ENCODE measurements at places on chromosomes 2 and 18.

- DNase-seq, result no peak
Measured at GRCh38 chr18:46460754-46461153, 196.3 kb downstream of the LOXHD1 start.

DNA sequence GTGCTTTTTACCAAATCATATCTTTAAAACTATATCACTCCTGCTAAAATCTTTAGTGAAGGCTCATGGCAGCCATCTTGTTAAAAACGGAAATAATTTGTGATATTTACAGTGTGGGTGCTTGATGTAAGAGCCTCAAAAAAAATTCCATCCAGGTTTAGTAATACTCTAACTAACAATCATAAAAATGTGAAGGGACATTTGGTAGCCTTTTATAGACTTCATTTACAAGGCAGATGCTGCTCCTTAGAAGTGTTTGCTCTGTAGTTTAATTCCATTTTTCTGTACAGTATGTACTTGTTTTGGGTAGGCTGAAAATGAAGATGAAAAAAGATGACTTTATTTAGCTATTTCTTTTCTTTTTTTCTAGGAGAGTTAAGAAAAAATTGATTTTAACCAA is 525.0 kb downstream of the ZEB2 start:
- no peak for DNase-seq

DNA sequence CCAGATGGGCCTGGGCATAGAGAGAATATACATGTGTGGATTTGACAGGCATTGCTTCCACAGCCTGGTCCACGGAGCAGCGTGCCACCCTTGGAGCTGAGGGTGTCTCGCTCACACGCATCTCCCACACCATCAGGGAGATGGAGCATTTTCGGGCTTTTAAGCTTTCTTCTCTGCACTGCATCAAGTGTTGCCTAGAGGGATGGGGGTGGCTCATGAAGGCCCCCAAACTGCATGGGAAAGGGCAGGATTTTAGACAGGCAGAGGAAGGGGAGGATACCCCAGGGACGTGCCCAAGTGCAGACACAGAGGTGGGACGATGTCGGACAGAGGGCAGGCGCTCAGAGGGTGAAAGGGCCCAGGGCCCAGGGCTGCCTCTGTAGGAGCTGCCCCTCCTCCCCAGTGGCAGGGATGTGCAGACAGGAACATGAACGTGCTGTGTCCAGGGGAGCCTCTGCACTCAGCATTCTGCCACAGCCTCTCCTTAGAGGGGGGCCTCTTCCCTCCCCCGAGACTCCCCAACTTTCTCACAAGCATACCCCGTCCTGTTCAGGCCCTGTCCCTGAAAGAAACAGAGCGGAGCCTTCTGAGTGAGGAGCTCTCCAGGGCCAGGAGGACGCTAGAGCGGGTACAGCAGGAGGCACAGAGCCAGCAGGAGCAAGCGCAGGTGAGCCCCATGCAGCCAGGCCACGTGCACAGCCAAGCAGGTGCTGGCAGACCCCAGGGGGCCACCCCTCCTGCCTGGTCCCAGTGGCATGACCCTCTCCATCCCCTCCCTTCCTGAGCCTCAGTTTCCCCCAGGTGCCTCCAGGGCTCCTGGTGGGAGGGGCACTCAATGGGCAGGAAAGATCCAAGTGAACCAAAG is 42.9 kb upstream of the SNED1 start:
- no peak for DNase-seq

GRCh38 chr18:63850636-63851035 is 36.9 kb upstream of the SERPINB2 start:
- no peak for DNase-seq

DNA sequence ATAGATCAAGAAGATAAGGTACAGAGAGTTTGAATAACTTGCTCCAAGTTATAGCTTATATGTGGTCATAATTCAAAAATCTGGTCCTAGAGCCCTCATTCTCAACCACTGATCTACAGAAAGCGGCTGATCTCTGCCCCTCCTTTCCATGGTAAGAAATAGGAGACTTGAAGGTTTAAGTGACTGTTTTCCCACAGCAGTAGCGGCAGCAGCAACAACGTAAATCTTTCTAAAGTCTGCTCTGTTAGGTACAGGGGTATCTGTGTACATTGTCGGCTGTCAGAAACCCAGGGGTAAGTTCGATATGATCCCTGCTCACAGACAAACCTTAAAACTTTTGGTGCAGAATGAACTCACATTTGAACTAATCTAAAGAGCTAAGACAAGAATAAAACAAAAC is 105.4 kb downstream of the EPHA4 start:
- DNase-seq, result no peak

- no peak for DNase-seq
Measured at GRCh38 chr2:215522237-215522636, 86.4 kb upstream of the FN1 start.

- DNase-seq, result no peak
Measured at GRCh38 chr2:161146996-161147395, 13.2 kb upstream of the TANK start.

DNA sequence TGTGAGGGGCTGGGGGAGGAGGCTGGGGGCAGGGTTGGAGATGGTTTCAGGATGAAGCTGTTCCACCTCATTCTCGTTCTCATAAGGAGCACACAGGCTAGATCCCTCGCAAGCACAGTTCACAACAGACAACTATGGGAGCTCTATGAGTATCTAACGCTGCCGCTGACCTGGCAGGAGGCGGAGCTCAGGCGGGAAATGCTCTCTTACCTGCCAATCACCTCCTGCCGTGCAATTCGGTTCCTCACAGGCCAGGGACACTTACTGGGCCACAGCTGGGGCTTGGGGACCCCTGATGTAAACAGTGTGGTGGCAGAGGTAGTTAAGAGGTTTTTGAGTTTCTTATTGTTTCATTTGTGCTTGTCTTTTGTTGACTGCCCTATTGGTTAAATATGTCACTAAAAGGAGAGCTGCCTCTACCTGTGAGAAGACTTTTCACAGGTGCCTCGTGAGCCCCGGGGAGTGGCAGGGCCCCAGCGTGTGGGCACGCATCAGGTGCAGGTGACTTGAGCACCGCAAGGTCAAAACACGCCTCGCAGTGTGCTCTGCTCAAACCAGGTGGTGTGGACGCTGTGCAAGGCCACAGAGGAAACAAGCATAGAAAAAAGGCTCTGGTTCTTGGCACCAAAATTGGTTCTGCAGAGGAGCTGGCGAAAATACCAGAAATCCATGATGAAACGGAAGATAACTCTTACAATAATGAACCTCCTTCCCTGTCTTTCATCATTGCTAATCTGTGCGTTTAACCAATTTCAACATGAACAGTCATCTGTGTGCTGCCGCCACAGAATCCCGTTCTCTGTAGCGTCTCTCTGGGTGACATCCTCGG is 10.2 kb downstream of the MLPH start:
- DNase-seq, result no peak

DNA sequence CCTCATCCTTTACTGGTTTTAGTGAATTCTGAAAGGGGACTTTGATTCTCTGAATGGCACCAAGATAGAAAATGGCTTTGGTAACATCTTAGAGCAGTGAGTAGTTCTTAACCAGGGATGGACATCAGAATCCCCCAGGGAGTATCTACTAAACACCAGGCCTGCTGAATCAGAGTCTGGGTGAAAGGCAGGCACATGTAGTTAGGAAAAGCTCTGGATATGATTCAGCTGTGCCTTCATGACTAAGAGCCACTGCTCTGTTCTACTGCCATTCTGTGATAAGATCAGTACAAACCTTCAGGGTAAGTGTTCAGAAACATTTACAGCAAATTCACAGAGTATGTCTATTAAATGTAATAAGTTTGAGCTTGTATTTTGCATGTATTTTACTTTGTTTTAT is 46.2 kb upstream of the B3GNT2 start:
- no peak for DNase-seq

DNA sequence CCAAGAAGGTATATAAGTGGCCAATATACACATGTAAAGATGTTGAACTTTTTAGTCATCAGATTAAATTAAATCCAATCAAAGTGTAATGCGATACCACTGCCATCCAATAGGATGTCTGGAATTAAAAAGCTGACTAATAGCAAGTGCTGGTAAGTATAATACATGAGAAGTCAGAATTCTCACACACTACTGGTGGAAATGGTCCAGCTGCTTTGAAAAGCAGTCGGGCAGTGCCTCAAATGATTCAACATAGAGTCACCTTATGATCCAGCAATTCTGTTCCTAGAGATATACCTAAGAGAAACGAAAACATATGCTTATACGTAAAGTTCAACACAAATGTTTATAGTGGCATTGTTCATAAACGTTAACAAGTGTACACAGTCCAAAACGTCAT is 124.1 kb upstream of the MYT1L start:
- DNase-seq, result no peak

DNA sequence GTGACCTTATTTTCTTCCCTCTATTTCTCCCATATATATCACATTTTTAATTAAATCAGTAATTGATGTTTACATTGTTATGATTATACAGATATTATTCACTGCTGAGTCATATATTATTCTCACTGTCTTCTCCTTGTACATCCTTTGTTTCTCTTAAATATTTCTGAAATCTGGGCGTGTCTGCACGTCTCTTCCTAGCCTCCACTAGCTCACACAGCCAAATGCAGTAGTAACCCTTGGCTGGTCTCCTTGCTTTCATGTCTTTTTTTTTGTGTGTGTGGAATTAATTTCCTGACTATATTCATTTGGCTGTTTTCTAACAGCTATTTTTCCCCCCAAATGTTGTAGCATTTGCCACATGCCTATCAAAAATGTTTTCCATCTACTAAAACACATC is 15.8 kb downstream of the CCNYL1 start:
- DNase-seq, result peak; percentile 66

GRCh38 chr2:112627060-112628040 is 18.4 kb upstream of the SLC20A1 start:
- no peak for DNase-seq

GRCh38 chr2:98598781-98599428 is 9.4 kb downstream of the COA5 start:
- no peak for DNase-seq

DNA sequence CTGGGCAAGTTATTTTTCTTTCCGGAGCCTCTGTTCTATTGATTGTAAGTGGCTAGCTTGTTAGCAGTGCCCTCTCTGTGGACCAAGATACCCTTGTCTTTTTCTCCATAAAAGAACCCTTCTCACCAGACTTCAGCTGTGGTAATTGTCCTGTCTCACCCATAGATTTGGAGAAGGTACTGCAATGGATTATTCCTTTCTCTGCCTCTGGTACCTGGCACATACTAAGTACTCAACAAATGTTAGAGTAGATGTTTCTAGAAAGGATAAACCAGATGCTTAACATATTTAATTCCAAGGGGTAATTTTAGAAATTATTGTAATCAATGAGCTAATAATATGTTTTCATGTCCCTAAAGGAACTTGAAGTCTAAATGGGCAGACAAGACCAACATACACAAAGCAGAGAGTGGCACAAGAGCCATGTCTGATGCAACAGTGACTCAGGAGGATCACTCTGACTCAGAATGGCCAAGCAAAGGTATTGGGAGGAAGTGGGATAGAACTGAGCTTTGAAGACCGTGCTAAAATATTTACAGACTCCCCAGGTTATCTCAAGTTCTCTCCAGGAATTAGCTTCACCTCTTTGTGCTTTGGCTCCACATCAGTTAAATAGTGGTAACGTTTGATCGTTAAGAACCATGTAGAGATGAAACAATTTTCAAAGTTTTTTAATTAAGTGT is 129.7 kb upstream of the OSR1 start:
- DNase-seq, result no peak

- DNase-seq, result peak; percentile 87
Measured at GRCh38 chr2:134460583-134460998, 206.7 kb downstream of the MGAT5 start.

GRCh38 chr2:1632510-1632909 is 111.8 kb downstream of the PXDN start:
- no peak for DNase-seq

DNA sequence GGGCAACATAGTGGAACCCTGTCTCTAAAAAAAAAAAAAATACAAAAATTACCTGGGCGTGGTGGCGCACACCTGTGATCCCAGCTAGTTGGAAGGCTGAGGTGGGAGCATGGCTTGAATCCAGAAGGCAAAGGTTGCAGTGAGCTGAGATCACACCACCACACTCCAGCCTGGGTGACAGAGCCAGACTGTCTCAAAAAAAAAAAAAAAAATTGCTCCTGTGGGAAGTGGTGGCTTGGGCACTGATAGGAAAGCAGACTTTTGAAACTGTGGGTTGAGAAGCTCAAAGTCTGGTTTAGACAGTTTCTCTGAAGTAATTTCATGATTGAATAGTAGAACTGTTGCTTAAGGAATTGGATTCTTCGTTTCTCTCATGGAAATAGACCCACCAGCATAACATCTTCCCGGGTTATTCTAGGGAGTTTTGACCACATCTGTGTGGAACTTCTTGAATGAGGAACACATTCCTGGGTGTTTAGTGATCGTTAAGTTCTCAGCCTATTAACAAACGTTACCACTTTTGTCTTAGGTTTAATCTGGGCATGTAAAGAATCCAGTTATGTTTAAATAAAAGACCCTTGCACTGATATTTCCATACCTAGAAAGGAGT is 33.5 kb downstream of the GRHL1 start:
- no peak for DNase-seq

GRCh38 chr2:69641471-69641870 is 2.1 kb downstream of the AAK1 start:
- no peak for DNase-seq
